ENCODE measurements at places on chromosomes 6 and 20.

DNA sequence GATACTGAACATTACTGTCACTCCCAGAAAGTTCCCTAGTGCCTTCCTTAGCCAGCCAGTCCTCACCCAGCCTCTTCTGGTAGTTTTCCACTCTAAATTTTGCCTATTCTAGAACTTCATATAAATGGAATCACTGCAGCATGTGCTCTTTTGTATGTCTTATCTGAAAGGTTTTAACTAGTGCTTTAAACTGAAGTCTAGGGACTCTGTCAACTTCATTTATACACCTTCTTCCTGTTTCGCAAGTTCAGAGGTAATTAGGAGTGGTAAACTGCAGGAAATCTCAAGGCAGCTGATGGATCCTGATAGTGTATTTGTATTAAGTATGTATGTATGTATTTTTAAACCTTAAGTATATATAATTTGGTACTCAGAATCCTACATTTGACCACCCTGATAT is 94.3 kb downstream of the TCP11 start:
- DNase-seq = no peak

GRCh38 chr6:132096245-132096644 is 145.1 kb upstream of the CCN2 start:
- no peak for DNase-seq

DNA sequence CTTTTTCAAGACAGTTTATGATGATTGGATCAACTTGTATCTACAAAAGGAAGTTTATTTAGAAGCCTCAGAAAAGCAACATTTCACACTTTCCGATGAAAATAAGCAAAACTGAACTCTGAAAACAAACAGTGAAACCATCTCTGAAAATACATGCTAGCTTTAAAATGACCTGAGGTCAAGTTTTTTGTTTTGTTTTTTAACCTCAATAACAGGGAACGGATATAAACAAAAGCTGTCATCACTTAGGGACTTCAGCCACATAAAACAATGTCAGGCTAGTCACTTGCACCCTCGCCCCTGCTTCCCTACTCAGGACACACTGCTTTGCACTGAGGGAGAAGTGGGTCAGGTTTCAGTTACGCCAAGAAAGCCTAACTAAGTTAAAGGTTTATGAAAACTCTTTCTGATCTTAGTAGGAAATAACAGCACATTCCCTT is 11.6 kb downstream of the BACH2 start:
- DNase-seq = no peak

- no peak for DNase-seq
Observed at GRCh38 chr6:24072038-24072746, 53.8 kb upstream of the NRSN1 start.

GRCh38 chr6:143570147-143570853 is 58.8 kb upstream of the FUCA2 start:
- no peak for DNase-seq

DNA sequence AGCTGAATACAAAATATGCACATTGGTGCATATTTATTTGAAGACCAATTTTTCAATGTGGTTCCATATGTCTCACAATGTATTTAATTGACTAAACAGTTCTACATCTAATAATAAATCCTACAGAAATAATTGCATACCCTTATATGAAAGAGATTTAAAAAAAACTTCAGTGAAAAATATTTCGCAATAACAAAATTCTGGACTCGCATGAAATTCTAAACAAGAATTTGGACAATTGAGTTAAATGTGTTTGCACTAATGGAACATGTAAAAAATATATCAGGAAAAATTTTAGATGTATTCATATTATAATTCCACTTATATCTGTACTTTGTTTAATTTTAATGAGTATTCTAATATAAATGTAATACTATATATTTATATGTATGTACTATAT is 1003.1 kb downstream of the EYS start:
- no peak for DNase-seq

All from stimulated activated CD4-positive, alpha-beta T cell treated with anti-CD3 and anti-CD28 coated beads, TNF-alpha, amount 100 ng/mL, for 24 hours (primary cell).